HL-60 (cell line): ENCODE measurements at places on chromosomes 6 and 20.

- DNase-seq: no peak
Observed at GRCh38 chr6:35694462-35694861, 5.7 kb upstream of the FKBP5 start.

- DNase-seq: peak; percentile 43
Observed at GRCh38 chr20:62409931-62410745, 3.1 kb upstream of the CABLES2 start.

DNA sequence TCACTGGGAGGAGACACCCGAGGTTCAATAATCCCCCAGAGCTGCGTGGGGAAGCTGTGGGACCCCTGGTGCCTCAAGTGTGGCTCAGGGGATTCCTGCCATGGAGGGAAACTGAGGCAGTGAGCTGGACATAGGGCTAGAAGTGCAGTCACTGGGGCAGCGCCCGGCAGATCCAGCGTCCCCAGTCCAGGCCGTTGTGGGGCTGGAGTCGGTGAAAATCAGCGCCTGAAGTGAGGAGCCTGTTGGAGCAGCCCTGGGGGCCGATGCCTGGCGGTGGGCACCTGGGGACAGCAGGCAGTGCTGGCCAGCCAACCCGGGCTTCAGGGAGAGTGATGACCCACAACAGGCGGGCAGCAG lies 2.2 kb upstream of the COL9A3 start:
- DNase-seq: no peak

GRCh38 chr6:148805777-148806176 lies 58.9 kb downstream of the UST start:
- DNase-seq: no peak
